NCI-H524 (cell line): ENCODE measurements at places on chromosomes 1 and 21.

GRCh38 chr21:36028127-36029069 is 31.9 kb downstream of the SETD4 start:
- DNase-seq: peak; percentile 72

- no peak for DNase-seq
Observed at GRCh38 chr1:76254104-76255030, 179.8 kb downstream of the ST6GALNAC3 start.

GRCh38 chr1:65512967-65513780 is 92.7 kb downstream of the LEPR start:
- no peak for DNase-seq

- DNase-seq: no peak
Observed at GRCh38 chr1:169989246-169989645, 85.2 kb downstream of the KIFAP3 start.

GRCh38 chr1:239288820-239289554 is 97.4 kb upstream of the CHRM3 start:
- no peak for DNase-seq

- no peak for DNase-seq
Observed at GRCh38 chr1:155947741-155948140, 6.3 kb downstream of the RXFP4 start.

DNA sequence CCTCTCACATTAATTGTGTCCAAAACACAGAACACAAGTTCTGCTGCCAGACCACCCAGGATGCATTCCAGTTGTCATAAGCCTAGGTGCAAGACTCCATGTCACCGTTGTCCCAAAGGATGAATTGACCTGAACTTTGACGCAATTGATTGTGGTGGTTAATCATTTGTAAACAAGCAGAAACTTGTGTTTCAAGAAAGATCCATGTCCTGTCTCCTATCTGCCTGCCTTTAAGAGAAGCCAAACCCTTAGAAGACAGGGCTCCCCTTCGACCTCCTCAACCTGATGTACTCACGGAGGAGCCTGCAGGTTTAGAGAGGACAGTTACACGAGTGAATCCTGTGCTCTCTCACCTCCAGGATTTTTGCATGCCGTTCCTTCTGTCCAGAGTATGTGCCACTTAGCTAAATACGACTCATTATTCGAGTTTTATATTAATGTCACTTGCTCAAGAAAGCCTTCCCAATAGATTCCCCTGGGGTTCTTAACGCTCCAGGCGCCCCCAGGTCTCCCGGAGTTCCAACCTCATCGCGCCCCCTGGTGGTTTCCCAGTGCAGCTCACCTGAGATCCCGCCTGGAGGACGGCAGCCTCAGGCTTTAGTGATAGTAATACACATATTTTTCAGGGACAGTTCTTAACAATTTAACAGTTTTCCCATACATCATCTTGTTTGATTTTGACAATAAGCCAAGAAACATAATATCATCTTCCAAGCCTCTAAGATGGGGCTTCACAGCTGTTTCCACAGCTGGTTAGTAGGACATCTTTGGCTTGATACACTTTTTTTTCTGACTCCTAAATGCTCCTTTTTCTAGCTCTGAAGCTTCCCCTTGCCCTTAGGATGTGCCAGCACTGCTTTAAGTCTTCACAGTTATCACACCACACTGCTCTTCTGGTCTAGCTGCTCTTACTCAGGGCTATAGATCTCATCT is 2.4 kb upstream of the C8B start:
- DNase-seq: no peak

DNA sequence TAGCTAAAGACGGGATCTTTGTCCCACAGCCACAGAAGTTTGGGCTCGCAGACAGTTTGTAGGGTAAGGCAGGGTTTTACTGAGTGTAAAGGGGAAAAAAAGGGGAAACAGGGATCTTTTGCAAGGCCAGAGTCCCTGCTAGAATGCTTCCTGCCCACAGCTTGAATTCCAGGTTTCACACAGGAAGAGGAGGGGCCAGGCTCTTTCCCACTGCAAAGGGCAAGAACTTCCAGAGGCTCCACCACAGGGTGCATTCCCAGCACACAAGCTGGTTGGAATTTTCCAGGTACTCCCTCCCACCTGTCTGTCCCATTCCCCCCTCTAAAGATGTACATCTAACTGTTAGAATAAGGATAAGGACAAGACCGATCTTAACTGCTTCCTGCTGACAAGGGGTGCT is 1126.9 kb downstream of the KCNT2 start:
- no peak for DNase-seq

GRCh38 chr1:25543425-25544242 is at the start of gene LDLRAP1:
Gene LDLRAP1 (plus strand): TSS chr1:25543606. CDS start chr1:25543699, 93 bp downstream.
- DNase-seq: peak; percentile 22

- no peak for DNase-seq
Observed at GRCh38 chr1:19010503-19010902, 54.0 kb upstream of the IFFO2 start.

DNA sequence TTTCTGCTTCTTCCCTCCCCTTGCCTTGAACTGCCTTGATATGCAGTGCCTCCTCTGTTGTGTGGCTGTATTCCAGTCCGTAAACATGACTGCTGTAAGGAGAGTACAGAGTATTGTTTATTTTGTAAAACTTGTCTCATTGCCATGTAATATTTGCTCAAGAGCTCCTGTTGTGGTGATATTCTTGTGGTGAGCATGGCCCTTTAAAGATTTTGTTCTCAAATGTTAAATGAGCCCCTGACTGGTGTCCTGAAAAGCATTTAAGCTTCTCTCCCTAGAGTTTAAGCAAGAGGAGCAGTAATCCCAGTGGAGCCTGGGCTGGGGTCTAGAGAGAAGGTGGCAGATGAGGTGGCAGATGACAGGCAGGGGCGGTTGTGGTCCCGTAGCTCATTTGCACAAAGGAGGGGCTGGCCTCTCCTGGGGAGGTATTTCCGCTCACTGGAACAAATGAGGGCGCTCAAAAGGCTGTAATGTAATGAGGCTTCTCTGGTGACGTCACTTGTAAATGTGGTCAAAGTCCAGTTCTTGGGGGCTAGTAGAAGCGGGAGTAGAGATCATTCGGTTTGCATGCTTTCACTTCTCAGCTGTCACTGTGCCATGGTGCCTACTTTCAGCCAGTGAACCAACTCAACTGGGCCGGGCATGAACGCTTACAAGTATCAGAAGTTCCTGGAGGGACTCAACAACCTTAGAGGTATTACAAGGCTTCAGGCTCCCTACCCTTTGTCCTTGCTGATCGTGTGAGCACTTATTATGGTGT is 46.0 kb upstream of the MACF1 start:
- DNase-seq: peak; percentile 95

- DNase-seq: no peak
Observed at GRCh38 chr1:154621875-154622274, 13.9 kb upstream of the ADAR start.

DNA sequence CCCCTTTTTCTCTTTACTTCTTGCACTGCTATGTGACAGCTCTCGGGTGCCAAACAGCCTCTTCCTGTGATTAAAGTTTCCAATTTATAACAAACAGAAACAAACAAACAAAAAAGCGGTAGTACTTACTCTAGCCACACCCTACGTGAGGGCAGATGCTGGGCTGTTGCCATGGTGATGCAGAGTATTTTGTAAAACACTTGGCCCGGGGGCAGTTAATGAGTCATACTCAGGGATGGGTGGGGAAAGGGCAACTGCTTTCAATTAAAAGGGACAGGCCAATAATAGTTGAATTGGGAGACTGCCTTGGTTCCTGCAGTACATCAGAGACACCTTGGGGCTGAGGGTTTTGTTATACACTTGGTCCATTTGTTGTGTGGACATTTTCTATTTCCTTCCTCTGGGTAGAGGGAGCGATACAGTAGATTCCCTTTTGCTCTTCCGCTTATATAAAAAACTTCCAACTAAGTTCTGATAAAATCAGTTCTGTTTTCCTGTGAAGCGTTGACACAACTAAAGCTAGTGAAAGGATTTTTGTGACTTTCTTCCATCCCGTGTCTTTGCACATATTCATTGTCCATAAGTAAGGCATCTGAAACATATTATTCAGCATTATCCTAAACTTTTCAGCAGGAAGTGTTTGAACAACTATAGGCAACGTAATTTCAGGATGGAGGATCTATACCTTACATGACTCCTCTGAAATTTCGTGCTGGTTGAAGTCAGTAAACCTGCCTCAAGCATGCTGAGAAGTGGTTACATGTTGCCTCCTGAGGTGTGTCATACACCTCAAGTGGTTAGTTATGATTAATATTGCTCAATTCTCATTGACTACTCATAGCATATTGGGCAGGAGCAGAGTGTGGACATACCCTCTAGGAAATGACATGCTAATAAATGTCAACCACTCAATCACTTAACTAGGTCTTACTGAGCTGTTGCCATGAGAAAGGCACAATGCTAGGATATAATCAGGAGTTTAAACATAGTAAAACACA is 36.7 kb upstream of the THEM4 start:
- DNase-seq: no peak

- no peak for DNase-seq
Observed at GRCh38 chr1:53321366-53321765, 6.5 kb downstream of the LRP8 start.

GRCh38 chr21:14630556-14631069 is 84.5 kb upstream of the SAMSN1 start:
- DNase-seq: no peak

- no peak for DNase-seq
Observed at GRCh38 chr1:186473047-186473446, 12.1 kb upstream of the PDC start.

GRCh38 chr1:67830226-67830625 is 3.0 kb downstream of the GNG12 start:
- no peak for DNase-seq
